Left ventricle myocardium inferior (tissue), 1 donor: ENCODE measurements at places on chromosomes 4 and X.

DNA sequence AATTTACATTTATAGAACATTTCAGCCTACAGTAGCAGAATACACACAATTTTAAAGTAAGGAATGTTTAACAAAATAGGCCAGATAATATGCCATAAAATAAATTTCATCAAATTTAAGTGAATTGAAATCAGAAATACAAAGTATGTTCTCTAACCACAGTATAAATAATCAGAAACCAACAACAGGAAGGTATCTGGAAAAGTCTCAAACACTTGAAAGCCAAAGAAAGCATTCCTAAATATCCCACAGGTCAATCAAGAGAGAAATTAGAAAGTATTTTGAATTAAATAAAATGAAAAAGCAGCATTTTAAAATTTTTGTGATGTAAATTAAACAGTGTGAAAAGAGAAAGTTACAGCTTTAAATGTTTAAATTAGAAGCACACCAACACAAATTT lies 899.2 kb downstream of the PDHA2 start:
- DNase-seq: no peak

DNA sequence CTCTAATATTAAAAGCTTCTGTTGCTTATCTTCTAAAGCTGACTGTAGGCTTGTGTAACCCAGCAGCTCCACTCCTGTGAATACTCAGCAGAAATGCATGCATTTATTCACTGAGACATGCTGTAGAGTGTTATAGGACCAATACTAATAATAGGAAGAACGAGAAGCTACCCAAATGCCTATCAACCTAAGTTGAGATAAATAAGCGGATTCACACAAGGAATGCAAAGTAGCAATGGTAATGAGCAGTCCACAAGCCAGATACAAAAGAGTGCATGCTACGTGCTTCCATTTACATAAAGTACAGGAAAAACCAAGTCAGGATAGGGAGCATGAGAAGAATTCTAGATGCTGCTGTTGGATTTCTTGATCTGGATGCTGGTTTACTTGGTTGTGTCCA lies 155.9 kb downstream of the AASDH start:
- DNase-seq: no peak

DNA sequence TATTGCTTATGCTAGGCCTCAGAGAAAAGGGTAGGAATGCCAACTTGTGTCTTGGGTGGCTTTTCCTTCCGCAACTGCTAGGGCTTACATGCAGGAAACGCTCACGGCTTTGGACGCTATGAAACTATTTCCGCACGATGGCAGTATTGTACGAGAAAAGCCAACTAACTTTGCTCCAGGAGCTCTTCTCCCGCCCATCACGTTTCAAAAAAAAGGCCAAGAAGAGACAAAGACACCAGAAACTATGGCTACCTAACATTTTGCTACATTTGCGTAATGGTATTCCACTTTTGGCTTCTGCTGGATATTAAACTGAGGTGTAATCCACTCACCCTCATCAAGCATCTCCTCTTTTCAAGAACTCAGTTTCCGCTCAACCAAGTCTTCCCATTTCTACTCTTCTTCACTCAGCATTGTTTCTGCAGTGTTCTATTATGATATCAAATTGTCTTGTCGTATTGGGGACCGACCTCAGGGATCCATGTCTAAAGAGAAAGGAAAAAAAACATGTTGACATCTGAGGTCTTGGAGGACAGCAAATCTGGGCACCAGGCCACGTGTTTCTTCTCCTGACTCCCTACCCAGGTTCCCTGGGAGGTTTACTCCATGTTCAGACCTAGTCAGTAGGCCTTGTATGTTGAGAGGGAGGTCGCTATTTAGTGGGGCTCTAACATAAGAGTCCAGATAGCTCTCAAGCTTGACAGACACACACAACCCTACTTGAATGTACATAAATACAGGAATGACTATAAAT lies 239.4 kb upstream of the STK26 start:
- no peak for DNase-seq

GRCh38 chr4:78079726-78080430 lies 22.8 kb downstream of the FRAS1 start:
- DNase-seq: no peak

DNA sequence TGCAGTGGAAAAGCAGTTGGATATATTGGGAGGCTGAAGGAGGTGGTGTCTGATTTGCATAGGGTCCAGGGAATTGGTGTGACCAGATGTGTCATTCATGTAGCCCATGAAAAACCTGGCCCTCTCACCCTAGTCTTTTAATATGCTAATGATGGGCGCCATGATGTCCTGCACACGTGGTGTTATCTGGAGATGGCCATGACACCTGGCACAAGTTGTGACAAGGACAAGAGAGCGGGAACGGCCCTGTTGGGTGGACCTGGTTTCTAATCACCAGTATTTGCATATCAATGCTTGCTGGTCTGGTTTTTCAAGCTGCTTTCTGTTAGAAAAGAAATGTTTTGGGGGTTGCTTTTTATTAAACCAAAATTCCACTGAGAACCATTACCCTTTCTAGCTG lies 87.4 kb downstream of the ZXDA start:
- DNase-seq: no peak

GRCh38 chrX:129823115-129823514 lies 20.6 kb downstream of the ZDHHC9 start:
- no peak for DNase-seq

- DNase-seq: no peak
Measured at GRCh38 chr4:147689067-147689466, 5.1 kb upstream of the PRMT9 start.

GRCh38 chr4:68145261-68145660 lies 15.6 kb upstream of the TMPRSS11F start:
- no peak for DNase-seq

DNA sequence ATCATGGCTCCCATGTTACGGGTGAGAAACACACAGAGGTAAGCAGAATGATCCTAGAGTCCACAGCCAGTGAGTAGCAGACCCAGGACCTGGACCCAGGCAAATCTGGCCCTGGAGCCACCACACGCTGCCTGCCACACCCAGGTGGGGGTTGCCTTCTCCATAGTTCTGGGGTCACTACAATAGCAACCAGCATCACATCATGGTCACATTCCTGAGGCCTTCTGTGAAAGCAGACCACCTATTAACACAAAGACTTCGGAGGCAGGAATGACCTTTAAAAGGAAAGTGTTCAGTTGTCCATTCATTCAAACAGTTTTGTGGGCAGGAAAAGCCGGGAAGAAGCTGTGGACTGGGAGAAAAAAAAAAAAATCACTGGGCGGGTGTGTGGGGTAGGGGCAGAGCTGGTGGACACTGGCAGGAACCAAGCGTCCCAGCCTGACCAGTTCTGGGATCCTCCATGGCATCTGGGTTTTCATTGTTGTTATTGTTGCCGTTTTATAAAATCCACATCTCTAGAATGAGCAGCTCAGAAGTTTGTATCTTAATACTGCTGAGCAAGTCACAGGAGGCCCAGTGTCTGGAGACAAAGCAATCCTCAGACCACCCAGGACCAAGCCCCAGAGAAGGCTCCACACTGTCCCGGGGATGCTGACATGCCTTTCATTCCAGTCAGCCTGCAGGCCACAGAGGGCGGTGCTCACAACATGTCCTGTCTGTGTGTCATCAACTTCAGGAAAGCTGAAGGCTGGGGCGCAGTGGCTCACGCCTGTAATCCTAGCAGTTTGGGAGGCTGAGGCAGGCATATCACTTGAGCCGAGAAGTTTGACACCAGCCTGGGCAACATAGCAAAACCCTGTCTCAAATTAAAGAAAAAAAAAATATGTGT lies 67.0 kb downstream of the SEL1L3 start:
- no peak for DNase-seq

DNA sequence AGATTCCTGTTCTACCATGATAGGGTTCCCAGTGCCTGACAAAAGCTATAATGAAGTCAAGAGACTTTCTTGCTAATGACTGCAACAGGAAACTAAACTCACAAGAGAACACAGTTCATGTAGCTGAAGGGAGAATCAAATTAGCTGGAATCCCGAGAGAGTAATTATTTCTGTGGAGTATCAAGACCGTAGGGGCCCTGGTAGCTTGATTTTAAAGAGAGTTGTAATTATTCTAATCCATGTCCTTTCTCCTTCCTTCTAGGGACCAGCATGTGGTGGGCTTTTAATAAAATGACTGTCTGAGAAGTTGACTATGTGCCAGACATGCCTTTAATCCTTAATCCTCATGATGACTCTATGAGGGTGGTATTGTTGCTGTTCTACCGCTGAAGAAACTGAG lies 1.7 kb upstream of the TRPC5OS start:
- DNase-seq: no peak

GRCh38 chr4:81130569-81130968 lies 84.5 kb downstream of the PRKG2 start:
- DNase-seq: no peak

DNA sequence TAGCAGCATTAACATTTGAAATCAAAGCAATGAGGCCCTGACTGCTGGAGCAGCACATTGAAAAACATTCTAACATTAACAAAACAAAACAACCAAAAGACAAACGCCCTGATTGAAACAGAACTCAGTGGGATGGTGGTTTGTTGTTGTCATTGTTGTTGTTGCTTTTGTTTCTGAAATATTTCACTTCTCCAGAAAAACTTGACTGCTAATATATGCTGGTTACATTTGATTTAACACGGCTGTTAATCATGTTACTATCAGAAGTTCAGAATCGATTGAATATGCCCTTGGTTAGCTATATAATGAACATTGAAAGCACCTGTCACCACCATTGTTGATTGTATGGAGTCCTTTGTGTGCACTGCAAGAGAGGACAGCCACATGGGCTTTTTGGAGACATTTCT lies 790.4 kb upstream of the GALNTL6 start:
- no peak for DNase-seq

DNA sequence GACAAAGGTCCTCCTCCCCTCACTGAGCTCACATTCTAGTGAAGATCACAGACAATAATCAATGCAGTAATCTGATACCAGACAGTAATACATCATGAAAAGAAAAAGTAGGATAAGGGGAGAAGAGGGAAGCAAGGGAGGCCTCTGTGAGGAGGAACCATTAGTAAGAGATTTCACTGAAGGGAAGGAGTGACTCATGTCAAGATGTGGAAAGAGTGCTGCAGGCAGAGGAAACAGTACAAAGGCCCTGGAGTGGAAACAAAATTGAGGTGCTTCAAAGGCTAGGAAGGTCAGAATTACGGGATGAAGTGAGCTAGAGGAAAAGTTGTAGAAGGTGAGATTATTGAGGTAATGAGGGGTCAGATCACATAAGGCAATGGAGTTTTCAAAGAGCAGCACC lies 38.1 kb downstream of the LAMTOR3 start:
- no peak for DNase-seq

GRCh38 chr4:161005746-161006145 lies 1158.1 kb downstream of the FSTL5 start:
- DNase-seq: no peak

- no peak for DNase-seq
Measured at GRCh38 chr4:138851391-138852335, 163.9 kb upstream of the NOCT start.

DNA sequence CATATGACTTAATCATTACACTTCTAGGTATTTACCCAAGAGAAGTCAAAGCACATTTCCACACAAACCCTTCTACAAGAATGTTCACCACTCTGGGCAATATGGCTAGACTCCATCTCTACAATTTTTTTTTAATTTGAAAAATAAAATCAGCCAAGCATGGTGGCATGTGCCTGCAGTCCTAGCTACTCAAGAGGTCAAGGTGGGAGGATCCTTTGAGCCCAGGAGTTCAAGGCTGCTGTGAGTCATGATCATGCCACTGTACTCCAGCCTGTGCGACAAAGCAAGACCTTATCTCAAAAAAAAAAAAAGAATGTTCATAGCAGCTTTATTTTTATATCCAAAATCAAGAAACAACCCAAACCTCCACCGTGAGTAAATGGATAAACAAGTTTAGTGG lies 70.3 kb upstream of the MBNL3 start:
- no peak for DNase-seq

DNA sequence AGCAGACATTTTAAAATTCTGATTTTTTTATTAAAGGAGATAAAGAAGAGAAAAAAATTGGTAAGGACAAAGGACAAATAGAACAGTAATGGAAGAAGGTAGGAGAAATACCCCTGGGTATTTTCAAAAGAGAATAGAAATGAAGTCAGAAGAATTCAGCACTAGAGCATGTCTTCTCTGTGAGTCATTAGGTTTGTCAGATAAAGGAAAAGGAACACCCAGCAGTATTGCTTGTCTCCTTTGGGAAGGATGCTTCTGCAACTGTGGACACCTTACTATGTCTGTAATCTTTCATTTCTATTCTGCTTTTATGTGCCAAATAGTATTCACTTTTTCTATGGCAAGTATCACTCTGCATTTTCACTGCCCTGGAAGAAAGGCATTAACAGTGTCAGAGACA lies 24.0 kb upstream of the PCDH7 start:
- DNase-seq: no peak

GRCh38 chr4:66555301-66555700 lies 885.0 kb upstream of the EPHA5 start:
- DNase-seq: no peak

GRCh38 chrX:23386726-23387125 lies 52.1 kb downstream of the PTCHD1 start:
- no peak for DNase-seq

DNA sequence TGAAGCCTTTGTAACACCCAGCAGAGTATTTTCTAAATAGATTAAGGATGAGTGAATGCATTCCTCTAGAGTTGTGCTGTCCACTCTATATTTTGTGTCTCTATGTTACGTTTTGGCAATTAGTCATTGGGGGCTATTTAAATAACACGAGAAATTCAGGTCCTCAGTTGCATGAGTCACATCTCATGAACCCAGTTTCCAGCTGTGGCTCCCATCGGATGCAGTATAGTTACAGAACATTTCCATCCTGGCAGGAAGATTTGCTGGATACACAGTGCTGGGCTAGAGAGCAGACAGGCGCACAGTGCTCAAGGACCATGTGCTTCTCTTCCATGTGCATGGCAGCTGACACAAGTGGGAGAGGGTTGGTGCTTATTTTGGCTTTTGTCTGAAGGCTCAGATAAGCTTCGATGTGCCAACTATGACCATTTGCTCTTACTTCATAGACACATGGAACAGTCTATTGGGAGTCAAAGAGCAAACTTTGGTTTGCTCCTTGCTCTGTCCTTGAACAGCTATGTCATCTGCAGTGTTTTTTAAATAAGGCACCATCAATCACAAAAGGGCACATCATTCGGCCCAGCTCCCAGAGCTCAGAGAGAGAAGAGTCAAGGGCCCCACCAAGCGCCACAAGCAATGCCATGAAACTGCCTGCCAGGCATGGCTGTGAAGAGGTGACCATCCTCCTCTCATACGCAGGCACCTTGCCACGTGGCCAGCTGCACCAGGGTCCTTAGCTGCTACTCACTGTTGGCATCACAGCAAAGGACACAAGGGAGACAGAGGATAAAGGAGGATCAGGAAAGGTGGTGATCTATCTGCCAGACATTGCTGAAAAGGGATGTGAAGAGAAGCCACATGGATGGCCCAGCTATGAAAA lies 8.1 kb upstream of the STS start:
- DNase-seq: no peak
